CD4-positive, alpha-beta T cell treated with Interleukin-6 at 100 ng/mL for 8 hours (primary cell): ENCODE measurements at places on chromosomes 4 and X.

GRCh38 chr4:17771284-17771908, 10.0 kb downstream of the FAM184B start:
- DNase-seq: no peak

GRCh38 chr4:187236209-187236890, 512.7 kb upstream of the FAT1 start:
- DNase-seq: no peak

GRCh38 chr4:80831383-80832361, 198.8 kb upstream of the BMP3 start:
- DNase-seq: no peak

DNA sequence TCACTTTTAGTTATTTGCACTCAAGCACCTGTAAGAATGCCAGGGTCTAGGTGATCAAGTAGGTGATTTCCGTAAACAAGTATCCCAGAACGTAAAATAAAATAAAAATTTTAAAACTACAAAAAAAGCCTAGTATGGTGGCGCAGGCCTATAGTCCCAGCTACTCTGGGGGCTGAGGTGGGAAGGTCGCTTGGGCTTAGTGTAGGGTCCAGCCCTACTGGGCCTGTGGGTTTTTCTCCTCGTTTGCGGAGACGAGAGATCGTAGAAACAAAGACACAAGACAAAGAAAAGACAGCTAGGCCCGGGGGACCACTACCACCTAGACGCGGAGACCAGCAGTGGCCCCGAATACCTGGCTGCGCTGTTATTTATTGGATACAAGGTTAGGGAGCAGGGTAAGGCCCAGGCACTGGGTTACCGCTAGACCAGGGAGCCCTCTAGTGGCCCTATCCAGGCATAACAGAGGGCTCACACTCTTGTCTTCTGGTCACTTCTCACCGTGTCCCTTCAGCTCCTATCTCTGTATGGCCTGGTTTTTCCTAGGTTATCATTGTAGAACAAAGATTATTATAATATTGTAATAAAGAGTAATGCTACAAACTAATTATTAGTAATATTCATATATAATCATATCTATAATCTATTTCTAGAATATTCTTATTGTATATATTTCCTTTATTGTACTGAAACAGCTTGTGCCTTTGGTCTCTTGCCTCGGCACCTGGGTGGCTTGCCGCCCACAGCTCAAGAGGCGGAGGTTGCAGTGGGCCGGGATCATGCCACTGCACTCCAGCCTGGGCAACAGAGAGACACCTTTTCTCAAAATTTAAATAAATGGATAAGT, 38.4 kb downstream of the SAGE1 start:
- peak; percentile 29 for DNase-seq

- DNase-seq: no peak
Observed at GRCh38 chr4:21790438-21791029, 158.0 kb downstream of the KCNIP4 start.

- no peak for DNase-seq
Observed at GRCh38 chr4:98484031-98484430, 174.4 kb downstream of the TSPAN5 start.

DNA sequence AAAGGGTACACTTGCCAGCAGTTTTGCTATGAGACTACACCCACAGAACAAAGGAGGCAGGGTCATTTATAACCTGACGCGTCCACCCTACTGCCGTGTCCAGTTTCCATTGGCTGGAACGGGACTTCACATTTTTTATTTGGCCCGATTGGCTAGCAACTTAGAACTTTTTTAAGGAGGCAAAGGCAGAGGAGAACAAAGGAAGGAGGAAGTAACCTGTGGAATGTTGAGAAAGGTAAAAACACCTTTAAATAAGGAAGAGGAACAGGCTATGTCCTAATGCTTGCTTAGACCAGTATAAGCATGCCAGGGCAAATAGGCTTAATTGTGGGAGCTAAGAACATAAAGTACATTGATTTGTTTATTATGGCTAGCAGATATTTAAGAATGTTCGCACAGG, 18.7 kb downstream of the KDM6A start:
- no peak for DNase-seq
